CD4-positive, alpha-beta T cell treated with Interferon gamma for 1 hour (primary cell): ENCODE measurements at places on chromosomes 7 and 10.

- no peak for DNase-seq
Measured at GRCh38 chr10:30832001-30832748, 199.5 kb downstream of the ZNF438 start.

- DNase-seq, result no peak
Measured at GRCh38 chr10:4154191-4154715, 369.2 kb upstream of the KLF6 start.

- no peak for DNase-seq
Measured at GRCh38 chr10:69333205-69333604, 54.9 kb downstream of the HK1 start.

DNA sequence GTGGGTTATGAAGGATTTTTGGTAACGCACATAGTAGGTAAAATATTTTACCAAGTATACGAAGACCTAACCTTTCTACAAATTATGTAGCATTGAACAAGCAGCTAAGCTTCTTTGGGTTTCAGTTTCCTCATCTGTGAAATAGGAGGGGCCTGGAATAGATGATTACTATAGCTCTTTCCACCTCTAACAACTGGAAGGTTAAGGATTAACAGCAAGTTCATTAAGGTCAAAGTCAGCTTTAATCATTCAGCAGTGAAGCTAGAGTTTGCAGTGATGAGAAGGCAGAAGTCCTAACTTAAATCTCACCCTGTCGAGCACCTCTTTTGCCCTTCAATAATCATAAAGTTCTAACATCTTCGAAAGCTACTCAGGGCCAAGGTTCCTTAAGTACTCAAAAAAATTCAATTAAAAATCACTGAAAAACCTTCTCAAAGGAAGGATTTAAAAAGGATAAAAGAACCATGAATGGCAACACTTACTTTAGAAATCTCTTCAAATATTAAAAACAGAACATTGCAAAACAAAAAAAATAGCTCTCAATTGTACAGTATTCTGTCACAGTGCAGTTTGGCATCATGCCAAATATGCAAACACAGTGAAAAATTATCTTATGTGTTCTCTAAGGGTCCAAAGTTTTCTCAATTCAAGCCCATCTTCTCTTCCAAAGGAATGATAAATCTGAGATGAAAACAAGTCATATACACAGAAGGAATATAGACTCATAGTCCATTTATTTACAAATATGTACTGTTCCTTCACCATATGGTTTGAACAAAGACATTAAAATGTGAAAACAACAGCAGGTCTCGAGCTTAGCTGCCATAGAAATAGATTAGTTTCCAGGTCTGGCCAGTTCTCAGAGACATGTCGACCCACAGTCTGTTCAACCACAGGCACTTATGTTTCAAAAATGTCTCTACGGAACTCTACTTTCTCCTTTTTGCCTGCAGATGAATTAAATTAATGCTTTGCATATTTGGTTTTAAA is 152.0 kb upstream of the SLC13A1 start:
- no peak for DNase-seq

DNA sequence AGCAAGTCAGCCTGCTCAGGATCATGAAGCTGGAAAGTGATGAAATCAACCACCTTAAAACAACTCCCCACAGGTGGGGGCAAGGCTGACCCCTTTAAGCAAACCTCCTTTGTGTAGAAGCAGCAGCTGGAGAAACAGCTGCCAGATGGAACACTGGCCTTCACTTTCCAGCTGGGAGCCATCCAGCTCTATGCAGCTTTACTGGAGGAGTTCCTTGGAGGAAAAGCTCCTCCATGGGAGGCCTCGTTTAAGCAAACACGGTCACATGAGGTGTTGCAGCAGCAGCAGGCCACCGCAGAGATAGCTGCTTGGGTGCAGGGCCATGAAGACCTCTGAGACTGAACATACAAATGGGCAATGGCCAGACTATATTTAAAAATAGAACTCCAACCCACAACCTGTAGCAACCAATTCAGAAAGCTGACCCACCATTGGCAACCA is 13.0 kb upstream of the DLG5 start:
- DNase-seq, result no peak

DNA sequence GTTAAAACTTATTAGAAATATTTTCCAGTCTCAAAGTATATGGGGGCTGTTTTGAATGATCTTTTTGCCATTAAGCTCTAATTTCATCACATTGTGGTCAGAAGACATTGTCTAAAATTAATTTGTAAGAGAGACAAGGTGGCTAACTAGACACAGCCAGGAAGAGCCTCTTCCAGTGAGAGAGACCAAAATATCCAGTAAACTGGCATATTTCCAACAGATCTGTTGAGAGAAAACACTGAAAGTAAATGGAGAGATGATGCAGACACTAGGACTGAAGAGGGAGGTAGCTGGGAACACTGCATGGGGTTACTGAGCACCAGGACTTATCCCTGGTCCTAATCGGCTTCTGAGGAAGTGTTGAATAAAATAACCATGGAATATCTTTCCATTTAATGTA is 101.5 kb upstream of the TAS2R16 start:
- no peak for DNase-seq

GRCh38 chr7:25611196-25611595 is 382.9 kb upstream of the NPVF start:
- no peak for DNase-seq

DNA sequence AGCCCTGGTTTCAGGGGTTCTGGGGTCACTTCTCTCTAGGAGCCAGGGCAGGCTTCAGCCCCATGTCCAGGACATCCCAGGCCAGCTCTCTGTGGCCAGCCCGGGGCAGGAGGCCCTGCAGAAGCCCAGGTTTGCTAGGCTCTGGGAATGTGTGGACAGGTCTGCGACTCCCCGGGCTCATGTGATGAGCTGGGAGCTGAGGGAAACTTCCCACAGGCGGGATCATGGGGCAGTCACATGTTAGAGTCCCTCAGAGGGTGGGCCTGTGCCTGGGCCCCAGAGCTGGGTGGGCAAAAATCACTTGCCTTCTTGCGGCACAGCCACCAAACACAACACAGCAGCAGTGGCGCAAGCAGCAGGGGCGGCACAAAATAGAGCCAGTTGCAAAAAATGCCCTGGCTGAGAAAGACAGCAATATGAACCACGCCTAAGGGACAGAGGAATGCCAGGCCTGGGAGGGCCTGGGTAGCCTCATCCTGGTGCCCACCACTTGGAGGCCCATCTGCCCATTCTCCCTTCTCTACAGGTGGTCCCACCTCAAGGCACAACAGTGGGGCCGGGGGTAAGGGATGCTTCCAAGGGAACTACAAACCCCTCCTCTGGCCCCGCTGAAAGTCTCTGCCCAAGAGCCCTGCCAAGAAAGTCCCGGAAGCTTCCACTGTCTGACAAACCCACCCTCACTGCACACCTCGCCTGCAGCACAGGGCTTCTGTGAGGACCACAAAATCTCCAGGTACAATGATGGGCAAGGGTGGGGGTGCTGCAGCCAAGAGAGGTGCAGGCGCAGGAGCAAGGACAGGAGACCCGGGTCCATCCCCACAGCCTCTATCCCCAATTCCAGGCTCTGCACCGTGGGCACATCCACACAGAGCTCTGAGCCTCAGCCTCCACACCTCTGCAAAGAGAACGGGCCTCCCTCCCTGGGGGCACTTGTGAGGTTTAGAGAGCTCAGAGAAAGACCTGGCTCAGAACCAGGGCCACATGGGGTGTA is 34.6 kb upstream of the ANTXRL start:
- no peak for DNase-seq

DNA sequence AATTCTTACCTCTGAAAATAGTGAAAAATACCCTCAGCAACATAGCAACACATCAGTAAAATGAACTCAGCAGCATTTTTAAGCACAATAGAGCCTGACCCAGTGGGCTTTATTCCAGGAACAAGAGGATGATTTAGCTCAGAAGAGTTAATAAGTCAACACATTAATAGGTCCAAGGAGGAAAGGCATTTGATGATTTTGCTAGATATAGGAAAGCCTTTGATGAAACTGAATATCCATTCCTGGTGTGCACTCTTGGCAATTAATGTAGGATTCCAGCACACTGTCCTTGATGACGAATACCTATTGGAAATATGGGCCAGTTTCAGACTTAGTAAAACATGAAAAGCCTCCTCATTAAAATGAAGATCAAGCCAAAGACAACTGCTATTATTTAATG is 42.5 kb downstream of the RASGEF1A start:
- DNase-seq, result no peak
